Dermis microvascular lymphatic vessel endothelial cell (primary cell): ENCODE measurements at places on chromosomes 1 and 21.

DNA sequence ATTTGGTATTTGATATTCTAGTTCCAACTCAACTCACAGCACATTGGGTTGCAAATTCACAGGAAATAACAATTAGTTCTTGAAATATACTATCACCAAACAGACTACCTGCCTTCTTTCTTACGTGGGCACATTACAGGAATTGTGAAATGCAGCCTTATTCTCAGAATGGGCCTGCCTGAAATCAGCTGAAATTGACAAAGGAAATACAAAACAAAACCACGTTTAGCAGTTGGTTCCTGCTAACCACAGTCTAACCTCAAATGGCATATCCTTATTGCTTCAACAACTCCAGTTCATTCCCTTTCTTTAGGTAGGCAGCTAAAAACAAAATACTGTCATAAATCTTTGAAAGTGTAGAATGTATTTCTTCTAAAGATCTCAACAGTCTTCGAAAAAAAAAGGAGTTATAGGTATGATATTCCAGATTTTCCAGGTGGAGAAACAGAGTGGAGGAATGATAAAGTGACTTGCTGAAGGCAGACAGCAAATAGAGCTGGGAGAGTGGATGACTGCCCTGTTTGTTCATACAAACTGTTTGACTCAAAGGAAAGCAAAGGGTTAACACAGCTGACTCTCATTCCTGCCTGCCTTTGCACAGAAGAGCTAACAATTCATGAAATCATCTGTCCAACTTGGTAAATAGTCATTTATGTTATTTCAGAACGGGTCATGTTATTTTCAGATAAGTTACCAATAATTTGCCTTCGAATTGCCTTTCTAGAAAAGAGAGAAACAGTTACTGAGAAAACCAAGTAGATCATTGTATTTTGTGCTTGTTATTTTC is 1.6 kb upstream of the GREM2 start:
- DNase-seq: no peak

DNA sequence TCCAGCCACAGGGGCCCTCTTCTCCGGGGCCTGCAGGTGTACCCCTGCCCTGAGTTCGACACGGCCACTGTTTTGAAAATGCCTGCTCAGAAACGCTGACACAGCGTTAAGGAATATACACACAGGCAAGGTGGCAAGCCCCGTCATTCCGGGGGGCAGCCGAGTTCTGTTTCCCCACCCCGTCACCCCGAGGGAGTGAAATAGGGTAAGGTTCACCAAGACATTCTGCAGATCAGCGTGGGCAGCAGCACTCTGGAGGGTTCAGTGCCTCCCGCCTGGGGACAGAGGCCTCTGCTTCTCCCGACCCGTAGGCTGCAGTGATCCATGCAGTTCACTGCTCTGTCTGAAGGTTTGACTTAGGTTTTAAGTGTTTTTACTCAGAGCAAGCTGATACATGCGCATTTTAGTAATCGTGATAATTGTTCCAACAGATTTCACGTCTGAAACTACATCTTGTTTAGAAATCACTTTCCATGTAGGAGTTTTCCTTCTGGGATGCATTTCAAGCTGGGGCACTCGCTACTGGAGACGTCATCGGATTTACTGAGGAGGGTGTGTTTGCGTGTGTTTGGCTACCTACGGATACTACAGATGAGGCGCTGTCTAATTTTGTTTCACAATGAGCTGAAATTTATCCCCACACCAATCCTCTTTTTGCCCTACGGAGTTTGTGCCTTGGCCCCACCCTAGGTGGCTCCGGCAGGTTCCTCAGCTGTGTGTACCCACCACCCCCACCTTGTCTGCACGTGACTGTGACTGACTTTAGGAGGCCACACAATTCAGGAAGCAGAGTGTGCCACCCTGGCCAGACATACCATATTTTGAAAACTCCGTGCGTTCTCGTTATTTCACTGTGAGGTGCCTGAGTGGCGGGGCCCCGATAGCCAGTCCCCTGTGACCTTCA is 63.5 kb downstream of the AGPAT3 start:
- DNase-seq: no peak

DNA sequence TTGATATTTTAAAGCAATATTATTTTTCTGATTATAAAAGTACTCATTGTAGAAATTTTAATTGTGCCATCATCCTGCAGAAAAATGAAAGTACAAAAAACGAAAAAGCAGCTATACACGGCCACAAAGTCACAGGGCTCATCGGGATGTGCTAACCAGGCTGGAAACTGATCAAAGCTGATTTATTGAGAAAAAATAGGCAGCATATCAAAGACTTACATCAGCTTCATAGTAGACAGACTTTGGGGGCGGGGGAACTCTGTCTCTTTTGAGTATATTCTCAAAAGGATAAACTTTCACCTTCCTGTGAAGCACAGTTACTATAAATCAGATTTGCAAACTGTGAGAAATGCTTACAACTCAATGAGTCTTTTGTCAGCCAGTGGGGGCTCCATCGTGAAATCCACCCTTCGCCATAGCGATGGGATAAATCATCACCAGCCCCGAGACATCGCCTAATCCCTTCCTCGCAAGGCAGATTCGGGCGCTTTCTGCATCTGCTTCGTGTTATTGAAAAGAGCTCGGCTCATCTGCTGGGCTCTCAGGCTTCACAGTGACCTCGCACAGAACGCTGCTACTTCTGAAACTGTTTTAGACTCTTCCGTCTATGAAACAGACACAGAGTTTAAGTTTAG is 69.2 kb upstream of the ERG start:
- no peak for DNase-seq

DNA sequence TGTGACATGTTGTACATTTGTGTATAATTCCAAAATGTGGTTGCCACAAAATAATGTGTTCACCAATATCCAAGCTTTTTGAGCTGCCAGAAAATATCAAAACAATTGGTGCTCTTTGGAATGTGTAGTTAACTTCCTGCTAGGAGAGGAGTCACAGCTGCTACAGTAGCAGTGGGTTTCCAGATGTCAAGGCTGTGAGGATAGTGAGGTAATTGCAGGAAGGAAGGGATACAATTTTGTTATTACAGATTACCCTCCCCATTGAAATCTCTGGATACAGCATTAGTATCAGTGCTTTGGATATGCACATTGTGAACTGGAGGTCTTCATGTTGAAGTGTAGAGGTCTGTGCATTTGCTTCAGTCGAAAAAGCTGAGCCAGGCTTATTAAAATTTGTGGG is 253.2 kb downstream of the PTPRC start:
- peak; percentile 93 for DNase-seq

DNA sequence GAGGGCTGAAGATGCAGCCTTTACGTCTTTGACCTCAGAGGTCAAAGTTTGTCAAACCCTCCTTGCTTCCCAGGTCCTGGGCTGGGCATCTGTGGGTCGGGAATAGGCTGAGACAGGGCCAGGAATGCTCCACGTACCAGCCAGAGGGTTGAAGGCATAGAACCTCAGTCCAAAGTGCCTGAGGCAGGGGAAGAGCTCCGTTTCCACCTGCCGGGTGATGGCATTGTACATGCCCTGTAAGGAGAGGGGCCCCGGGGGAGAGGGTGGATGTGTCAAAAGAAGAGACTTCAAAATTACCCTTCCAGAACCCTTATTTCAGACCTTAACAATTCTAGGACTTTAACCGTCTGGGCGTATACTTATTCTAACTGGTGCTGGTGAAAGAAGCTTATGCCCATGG is 3.7 kb downstream of the AKR7A3 start:
- no peak for DNase-seq

GRCh38 chr1:59062743-59063142 is 234.2 kb upstream of the FGGY start:
- DNase-seq: no peak

GRCh38 chr1:81760477-81761097 is 40.1 kb upstream of the ADGRL2 start:
- DNase-seq: peak; percentile 52

GRCh38 chr1:33500547-33500946 is 28.1 kb downstream of the ZSCAN20 start:
- DNase-seq: no peak
